ENCODE measurements at places on chromosomes 6 and 20.
A peak's percentile ranks its signal among the peaks of the same experiment; 100 is the strongest.

GRCh38 chr6:64197246-64197645 is 561.6 kb downstream of the PHF3 start:
- no peak for DNase-seq

DNA sequence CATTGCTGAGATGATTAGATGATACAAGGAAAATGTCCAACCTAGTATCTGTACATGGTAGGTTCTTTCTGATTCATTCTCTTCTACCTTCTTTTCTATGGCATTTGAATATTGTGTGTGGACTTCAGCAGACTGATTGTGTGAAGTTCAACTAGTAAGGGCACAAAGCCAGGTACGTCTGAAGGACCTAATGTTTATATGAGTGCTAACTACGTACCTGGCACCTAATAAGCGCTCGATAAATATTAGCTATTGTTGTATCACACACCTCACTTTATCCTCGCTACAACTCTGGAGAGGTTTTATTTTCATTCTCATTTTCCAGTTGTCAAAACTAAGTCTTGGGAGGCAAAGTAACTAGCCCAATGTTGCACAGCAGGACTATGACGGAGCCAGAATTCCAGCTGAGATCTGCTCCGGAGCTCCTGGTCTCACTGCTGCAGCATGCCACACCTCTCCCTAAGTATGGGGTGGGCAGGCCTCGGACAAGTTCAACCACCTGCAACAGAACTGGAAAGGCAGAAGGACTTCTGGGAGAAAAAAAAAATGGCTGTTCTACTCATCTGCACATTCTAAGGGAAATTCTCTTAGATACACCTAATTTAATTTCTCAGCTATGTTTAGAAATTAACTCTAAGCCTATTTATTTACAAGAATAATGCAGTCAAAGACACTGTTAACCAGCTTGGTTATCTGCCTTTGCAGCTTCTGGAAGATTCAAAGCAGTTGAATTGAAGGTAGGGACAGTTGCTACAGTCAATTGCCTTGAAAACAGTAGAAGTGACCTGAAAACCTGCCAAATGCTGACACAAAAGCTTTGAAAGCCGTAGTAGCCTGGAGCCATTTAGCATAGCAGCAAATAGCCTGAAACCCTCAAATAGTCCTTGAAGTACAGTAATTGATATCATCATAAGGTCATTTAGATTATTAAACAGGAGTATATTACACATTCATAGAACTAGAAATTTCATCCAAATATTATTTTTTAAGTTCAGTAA is 165.0 kb downstream of the PDE7B start:
- no peak for DNase-seq

- DNase-seq: no peak
These were observed 170.8 kb downstream of the TMEM242 start for GRCh38 chr6:157152556-157152955.

GRCh38 chr20:24938498-24938897 is 10.6 kb upstream of the CST7 start:
- no peak for DNase-seq

- DNase-seq: no peak
These were observed 8.5 kb downstream of the AFDN start for GRCh38 chr6:167835260-167835659.

GRCh38 chr6:126027601-126028000 is 41.3 kb downstream of the TRMT11 start:
- no peak for DNase-seq

- no peak for DNase-seq
These were observed 130.1 kb upstream of the TNFAIP3 start for GRCh38 chr6:137736911-137737310.

GRCh38 chr6:129662406-129662766 is 47.6 kb downstream of the ARHGAP18 start:
- no peak for DNase-seq

- no peak for DNase-seq
These were observed 39.8 kb upstream of the TAGAP start for GRCh38 chr6:159084493-159085091.

GRCh38 chr20:25493748-25494505 is 86.5 kb downstream of the GINS1 start:
- DNase-seq: no peak

DNA sequence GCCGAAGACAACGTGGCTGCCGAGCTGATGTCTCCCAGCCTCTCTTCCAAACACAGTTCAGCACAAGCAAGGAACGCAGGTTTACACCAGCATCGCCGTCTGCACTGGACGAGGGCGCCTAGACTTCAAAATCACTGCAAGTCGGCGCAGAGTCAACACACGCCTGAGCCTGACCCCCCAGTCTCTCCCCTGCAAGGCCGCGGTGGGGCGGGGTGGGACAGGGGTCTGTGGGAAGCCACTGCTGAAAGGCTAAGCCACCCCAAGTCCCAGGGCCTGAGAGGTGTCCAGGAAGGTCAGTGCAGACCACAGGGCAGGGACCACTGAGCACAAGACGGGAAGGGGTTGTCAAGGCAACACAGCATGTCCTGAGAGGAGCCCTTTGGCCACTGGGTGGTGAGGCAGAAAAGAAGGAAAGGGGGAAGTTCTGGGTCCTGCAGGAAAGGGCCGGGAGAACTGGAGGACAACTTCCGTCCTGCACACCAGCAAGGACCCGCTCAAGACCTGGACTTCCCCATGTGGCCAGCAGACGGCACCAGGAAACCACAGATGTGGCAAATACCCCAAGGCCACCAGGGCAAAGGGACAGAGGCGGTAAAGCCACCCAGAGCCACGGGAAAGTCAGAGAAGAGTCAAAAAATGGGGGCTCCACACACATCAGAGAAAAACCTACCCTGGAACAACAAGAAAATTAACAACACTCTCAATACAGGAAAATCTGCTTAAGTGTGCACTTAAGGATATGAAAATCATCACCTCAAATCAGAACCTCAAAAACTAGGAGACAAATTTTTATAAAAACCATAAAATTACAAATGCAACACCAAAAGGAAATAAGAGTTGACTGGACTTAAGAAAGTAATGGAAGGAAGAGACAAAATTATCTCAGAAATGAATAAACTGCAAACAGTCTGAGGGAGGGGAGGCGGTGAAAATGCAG is 84.8 kb downstream of the TAF4 start:
- DNase-seq: no peak

DNA sequence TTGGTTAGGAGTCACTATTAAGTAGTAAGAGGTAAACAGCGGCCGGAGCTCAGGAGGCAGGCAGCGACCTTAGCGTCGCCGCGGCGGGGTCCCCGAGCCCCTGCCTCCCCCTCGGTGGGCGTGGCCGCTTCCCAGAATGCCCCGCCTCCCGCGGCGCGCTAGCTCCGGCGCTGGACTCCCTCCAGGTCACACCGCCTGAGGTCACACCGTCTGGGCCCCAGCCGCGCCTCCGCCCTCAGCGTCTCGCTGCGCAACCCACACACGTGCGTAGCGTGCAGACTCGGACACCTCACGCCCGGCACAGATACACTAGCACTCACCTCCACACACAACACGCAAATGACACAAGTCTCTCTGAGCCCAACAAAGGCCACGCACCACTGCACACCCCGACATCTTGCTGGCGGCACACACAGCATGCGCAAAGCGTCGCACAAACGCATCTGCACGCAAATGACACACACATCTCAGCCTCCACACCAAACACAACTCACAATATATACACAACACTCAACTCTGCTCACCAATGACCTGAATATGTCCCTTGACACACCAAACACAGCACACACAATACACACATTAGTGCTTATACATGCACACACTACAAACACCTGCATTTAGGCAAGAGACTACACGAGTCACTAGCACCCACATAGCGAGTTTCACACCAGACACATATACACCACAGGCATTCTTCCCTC is 17.6 kb upstream of the CDKN1A start:
- no peak for DNase-seq

- DNase-seq: no peak
These were observed 128.2 kb downstream of the FRK start for GRCh38 chr6:115932481-115932880.

- DNase-seq: peak; percentile 81
These were observed 60.0 kb downstream of the TRIM27 start for GRCh38 chr6:28863604-28864325.

GRCh38 chr6:121830736-121831135 is 395.3 kb downstream of the GJA1 start:
- DNase-seq: no peak
